Articular chondrocyte of knee joint (primary cell): ENCODE measurements at places on chromosomes 11 and 22. TPM values are rescaled to one million over a fixed set of nuclear protein-coding genes. Genes with fewer than 3 reads are reported as not detected.

Gene C11orf87
- total RNA-seq, result 0.13 and 0.43 TPM in 2 replicates

Gene DNAJC4
- 9.1 and 11.8 TPM in 2 replicates for total RNA-seq

Gene A4GALT
- 23.9 and 31.4 TPM in 2 replicates for total RNA-seq

Gene SCO2
- 2.5 TPM in 2 replicates for total RNA-seq

Gene APOBEC3B
- 3.1 and 5.1 TPM in 2 replicates for total RNA-seq

Gene BIK
- total RNA-seq, result not detected in 2 replicates

Gene OR5B2
- total RNA-seq, result not detected in 2 replicates

Gene TYR
- total RNA-seq, result not detected in 2 replicates

Gene HEPHL1
- total RNA-seq, result not detected in 2 replicates

Gene RCOR2
- total RNA-seq, result 0.65 and 0.97 TPM in 2 replicates

Gene POLR2F
- total RNA-seq, result 11.9 and 17.5 TPM in 2 replicates

Gene SPON1
- 3.6 and 5.4 TPM in 2 replicates for total RNA-seq

Gene PRR5L
- total RNA-seq, result 12.5 and 25.5 TPM in 2 replicates

Gene TUB
- 14.0 and 14.5 TPM in 2 replicates for total RNA-seq

Gene OMP
- total RNA-seq, result not detected in 2 replicates

Gene WNT11
- 0.52 and 1.5 TPM in 2 replicates for total RNA-seq

Gene SHANK2
- total RNA-seq, result 3.2 and 3.7 TPM in 2 replicates

Gene OR2AG2
- 0.39 and 0.43 TPM in 2 replicates for total RNA-seq

Gene SCGB1C1
- total RNA-seq, result not detected in 2 replicates

Gene GGT1
- 1.5 and 2.2 TPM in 2 replicates for total RNA-seq

Gene GPR137
- 10.6 and 11.1 TPM in 2 replicates for total RNA-seq

Gene SLC35E4
- 9.5 and 9.7 TPM in 2 replicates for total RNA-seq

Gene TRIM51
- total RNA-seq, result not detected in 2 replicates

Gene IFITM1
- total RNA-seq, result 44.9 and 51.7 TPM in 2 replicates

Gene APOA5
- total RNA-seq, result not detected in 2 replicates

Gene OR51E2
- not detected in 2 replicates for total RNA-seq

Gene DCDC1
- total RNA-seq, result 0.65 and 1.6 TPM in 2 replicates

Gene MAPK8IP2
- total RNA-seq, result 0.86 and 1.0 TPM in 2 replicates

Gene CDC45
- 3.4 and 4.8 TPM in 2 replicates for total RNA-seq

Gene PARVG
- total RNA-seq, result 0.11 TPM in 1 of 2 replicates, not detected in the other

Gene TENM4
- total RNA-seq, result 0.13 and 3.7 TPM in 2 replicates

Gene RIMBP3B
- total RNA-seq, result 0.13 and 0.22 TPM in 2 replicates

Gene KCNJ11
- under 0.01 TPM in 1 of 2 replicates, not detected in the other for total RNA-seq

Gene EXPH5
- 2.7 and 10.8 TPM in 2 replicates for total RNA-seq

Gene MRPL49
- total RNA-seq, result 35.1 and 39.6 TPM in 2 replicates

Gene CLDN5
- 0.13 and 0.76 TPM in 2 replicates for total RNA-seq

Gene HORMAD2
- total RNA-seq, result not detected in 2 replicates
